ENCODE measurements at places on chromosomes 5 and 9.
A peak's percentile ranks its signal among the peaks of the same experiment; 100 is the strongest.

DNA sequence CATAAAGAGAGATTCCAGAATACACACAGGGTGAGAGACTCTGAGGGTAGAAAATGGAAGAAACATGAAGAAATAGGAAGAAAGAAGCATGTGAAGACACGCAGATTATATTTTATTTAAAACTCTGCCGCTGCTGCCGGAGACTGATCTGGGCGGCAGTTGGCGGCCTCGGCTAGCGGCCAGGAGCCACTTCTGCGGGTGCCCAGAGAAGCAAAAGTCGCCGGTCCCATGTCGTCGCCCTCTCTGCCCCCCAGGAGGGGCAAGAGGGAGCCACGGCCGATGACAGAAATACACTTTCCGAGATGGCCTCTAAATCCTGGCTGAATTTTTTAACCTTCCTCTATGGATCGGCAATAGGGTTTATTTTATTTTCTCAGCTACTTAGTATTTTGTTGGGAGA is 40.9 kb downstream of the ANKRD55 start:
- no peak for ATAC-seq

GRCh38 chr9:19807182-19807892 is 18.5 kb upstream of the SLC24A2 start:
- ATAC-seq: no peak

GRCh38 chr5:63963080-63963735 is 963 bp upstream of the HTR1A start:
- ATAC-seq: peak; percentile 89

- no peak for ATAC-seq
These were observed 25.7 kb upstream of the BARHL1 start for GRCh38 chr9:132556714-132557113.

DNA sequence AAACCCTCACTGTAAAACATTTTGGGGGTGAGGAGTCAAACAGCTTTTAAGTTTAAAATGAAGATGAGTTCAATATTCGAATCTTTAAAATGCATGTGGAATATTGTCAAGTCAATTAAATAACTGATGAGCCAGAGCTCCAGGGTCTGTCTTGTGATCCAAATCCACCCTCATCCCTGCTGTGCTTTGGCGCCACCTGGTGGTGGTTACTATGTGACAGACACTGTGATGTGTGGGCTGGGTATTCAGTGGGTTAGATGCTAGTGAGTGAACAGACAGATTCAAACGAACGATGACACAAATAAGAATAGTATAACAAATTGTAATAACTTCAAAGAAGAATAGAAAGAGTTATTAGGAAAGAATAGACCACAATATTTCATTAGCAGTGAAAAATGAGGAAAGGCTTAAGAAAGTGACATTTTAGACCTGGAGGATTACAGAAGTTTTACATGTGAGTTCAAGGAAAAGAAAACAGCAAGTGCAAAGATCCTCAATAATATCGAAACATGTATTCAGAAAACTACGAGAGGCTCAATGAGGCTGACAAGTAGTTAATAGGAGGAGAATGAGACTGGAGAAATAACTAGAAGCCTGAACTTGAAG is 51.4 kb upstream of the CHSY3 start:
- peak; percentile 99 for ATAC-seq

- no peak for ATAC-seq
These were observed 418.2 kb downstream of the TUSC1 start for GRCh38 chr9:25260046-25260445.

DNA sequence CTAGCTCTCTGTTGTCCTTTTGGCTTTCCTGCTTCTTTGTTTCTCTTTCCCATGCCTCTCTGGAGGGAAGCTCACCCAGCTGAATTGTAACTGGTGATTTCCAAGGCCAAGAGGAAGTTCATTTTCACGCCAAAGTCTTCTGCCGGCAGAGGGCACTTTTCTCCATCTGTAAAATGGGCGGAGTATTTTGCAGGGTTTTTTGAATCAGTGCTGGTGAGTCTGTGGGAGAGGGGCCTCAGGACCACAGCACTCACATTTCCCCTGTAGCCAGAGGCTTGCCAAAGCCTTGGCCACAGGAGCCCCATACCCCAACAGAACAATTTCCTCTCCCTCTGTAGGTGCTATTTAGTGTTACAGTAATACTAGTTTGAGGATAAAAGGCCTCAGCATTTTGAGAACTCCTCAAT is 42.3 kb upstream of the MATR3 start:
- ATAC-seq: no peak

DNA sequence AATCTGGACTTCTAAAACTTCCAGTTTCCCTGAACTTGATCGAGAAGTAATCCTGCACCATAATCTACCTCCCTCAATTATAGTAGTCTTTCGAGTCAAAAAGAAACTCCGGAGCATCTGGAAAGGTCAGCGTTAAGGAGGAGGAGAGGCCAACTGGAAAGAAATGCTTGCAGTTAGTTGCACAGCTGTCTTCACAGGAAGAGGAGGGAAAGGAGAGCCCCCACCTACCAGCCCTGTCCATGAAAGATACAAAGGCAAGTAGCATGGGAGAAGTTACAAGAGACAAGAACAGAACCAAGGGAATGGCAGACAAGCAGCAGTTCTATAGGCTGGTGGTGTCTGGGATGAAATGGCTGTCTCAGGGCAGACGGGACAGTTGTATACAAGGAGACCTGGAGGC is 170.6 kb downstream of the RAB3C start:
- no peak for ATAC-seq

DNA sequence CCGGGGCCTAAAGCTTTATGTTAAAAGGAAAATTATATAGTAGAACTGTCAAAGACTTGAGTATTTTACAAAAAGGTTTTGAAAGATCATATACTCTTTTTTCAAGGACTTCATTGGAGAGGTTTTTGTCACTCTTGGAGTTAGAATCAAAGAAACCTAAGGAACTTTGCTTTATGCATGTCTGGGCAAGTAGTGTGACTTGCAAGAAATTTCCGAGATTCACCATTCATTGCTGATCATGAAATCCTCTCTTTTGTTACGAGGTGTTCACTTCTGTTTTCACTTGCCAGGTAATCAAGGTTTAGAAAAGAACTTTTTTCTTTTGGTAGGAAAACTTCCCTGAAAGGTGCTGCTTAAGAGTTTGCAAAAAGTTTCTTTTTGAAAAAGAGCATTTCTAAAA is 64.8 kb downstream of the NUP214 start:
- no peak for ATAC-seq

GRCh38 chr9:14318361-14318760 is 4.4 kb upstream of the NFIB start:
- ATAC-seq: no peak

GRCh38 chr9:84709056-84709455 is 39.5 kb downstream of the NTRK2 start:
- ATAC-seq: no peak

DNA sequence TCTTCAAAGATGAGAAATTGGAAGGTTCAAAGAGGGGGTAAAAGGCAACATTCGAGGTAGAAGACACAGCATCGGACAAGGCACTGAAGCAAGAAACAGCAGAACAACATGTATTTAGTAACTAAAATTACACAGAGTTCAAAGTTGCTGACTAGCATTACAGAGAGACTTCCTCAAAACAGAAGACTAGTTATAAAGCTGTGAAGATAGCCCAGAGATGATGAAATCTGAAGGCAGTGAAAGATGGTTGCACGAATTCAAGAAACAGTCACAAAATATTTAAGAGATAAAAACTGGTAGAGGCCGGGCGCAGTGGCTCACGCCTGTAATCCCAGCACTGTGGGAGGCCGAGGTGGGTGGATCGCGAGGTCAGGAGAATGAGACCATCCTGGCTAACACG is 16.3 kb downstream of the MAPKAP1 start:
- ATAC-seq: no peak

DNA sequence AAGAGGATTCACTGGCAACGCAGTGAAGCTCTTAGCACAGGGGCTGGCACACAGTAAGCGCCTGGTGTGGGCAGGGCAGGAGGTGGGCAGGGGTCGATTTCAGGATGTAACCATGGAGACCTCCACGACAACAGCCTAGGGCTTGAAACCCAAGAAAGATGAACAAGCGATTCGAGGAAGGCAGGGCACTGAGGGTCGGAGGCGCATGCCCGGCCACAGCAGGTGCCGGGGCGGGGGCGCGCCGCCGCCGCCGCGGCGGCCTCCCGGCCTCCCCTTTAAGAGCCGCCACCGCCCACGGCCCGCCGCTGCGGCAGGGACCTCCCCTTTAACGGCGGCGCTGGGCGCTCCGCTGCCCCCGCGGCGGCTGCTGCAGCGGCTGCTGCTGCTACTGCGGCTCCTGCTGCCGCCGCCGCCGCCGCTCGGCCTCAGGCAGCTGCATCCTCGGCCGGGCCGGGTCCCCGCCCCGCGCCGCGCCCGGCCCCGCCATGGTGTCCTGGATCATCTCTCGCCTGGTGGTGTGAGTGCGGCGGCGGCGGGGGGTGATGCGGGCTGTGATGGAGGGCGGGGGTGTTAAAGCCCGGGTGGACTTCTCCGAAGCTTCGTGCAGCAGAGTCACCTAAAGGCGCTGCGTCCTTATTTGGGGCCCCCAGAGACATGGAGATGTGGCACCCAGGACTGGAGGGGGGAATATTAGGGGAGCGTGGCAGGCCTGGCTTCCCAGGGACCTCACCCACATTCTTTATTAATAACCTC is at the start of gene REEP2:
Gene REEP2, plus strand, starts transcription at position 334 of the 753 bp plus-strand sequence. Its CDS starts 152 bp downstream, at position 486.
- ATAC-seq: peak; percentile 77

- no peak for ATAC-seq
These were observed 316.9 kb downstream of the KCNN2 start for GRCh38 chr5:114678778-114679177.

GRCh38 chr9:124699575-124699974 is 71.5 kb downstream of the NR6A1 start:
- no peak for ATAC-seq

GRCh38 chr5:33852319-33852718 is 39.5 kb downstream of the ADAMTS12 start:
- ATAC-seq: peak; percentile 53

DNA sequence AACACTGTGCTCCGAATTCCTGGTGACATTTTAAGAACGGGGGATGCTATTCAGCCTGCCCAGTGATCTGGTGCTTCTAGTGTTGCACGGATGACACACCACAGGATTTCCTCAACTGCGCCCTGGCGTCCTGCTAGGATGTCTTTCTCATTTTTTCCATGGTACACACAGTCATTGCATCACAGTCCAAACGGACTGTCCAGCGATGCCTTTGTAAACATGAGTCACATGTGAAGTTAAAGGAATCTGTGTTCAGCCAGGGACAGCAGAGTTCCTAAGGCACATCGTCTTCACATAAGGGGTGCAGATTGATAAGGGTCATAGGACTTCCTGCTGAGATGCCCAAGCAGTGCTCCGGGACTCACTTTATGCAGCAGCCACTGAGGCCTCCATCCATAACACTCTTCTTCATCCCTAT is 9.3 kb upstream of the PTPN3 start:
- peak; percentile 47 for ATAC-seq

- no peak for ATAC-seq
These were observed 17.1 kb downstream of the LVRN start for GRCh38 chr5:115979201-115980041.

DNA sequence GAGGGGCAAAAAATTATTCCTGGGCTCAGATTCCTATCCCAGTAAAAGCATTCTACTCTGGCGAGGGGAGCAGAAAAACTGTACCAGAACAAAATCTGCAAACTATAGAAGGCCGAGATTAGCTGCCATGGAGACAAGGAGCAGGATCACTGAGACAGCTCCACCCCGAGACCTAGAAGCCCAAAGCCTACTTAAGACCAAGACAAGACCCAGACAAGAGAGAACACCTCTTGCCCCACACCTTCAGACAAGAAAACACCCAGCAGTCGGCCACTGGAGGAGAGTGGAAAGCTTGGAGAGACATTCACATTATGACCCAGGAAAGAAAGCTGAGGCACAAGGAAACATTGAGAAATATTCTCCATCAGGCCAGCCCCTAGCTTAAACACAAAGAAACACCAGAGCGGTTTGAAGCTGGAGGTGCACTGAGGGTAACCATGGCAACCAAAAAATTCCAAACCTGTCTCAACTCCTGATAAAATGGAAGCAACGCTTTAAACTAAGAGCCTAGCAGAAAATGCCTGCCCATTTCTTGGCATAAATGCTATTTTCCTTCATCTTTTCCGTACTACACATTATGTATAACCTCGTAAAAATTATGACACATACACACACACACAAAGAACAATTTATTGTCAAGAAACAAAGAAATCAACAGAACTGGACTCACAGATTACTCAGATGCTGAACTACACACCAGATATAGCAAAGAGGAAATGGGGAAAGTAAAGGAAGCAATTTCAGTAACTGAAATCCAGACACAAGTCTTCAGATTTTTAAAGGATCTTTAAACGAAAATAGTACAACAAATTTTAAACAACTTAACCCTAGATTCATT is 53.8 kb upstream of the FTMT start:
- no peak for ATAC-seq

DNA sequence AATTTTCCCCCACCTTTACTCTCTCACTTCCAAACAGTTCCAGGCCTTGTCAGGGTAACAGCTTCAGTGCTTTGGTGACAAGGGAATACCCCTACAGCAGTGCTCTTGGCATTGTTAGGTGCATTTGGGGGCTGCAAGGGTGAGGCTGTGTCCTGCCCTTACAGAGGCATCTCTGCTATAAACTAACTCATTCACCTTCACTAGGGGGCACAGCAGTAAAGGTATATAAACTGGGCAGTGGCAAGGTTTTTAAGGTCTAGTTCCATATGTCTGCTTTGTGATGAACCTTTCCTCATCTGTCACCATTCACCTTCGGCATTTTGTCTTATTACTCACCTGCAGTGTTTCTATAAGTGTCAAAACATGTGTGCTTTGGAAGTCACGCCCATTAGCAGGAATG is 79.1 kb upstream of the GPR151 start:
- ATAC-seq: no peak

- ATAC-seq: peak; percentile 70
These were observed 162.2 kb downstream of the OXCT1 start for GRCh38 chr5:41707853-41708603.

GRCh38 chr9:71766663-71767062 is 1.6 kb downstream of the CEMIP2 start:
- no peak for ATAC-seq

DNA sequence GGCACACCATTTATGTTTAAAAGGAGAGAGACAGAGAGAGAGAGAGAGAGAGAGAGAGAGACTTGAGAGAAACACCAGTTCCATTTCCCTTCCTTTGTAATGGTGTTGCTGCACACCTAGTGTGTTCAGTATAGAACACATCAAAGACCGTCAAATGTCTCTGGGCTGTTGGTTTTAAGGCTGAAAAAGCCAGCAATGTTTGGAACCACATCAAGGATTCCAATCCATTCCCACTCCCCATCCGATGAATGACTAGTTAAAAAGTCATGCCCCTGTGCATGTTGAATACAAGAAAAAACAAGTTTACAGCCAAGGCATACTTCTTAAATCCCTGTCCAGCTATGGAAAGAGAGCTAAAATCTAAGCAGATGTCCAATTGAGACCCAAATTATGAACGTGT is 83.0 kb upstream of the IFNE start:
- no peak for ATAC-seq

DNA sequence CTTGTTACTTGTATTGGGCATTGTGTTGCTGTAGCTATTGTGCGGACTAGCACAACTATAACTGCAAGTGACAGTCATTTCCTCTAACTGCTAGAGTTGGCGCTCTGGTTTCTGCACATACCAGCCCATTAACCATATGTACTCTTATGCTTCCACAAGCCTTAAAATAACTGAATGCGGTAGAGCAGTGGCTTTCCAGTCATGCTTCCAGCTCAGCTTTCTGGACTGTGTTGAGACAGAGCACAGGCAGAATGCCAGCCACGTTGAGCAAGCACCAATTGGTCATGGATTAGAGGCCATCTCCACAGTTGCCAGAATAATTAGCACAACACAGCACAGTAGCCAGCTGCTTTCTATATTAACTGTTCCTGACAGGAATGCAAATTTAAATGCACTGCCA is 12.2 kb downstream of the INVS start:
- peak; percentile 99 for ATAC-seq
